ENCODE measurements at places on chromosomes 3 and 15.

- DNase-seq = no peak
Observed at GRCh38 chr3:10709110-10709781, 106.8 kb upstream of the SLC6A11 start.

GRCh38 chr15:46644501-46645481, 1010.0 kb downstream of the SQOR start:
- no peak for DNase-seq

DNA sequence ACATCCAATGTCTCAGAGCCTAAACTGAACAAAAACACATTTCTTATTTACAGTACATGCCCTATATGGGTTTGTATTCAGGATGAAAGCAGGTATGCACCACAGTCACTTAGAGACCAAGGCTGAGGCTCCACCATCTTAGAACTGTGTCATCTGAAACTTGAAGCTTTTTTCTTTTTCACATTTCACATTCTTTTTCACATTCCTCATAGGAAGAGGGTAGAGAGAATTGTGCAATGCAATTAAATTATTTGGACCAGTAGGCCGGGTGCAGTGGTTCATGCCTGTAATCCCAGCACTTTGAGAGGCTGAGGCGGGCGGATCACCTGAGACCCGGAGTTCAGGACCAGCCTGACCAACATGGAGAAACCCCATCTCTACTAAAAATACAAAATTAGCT, 591.0 kb downstream of the MECOM start:
- DNase-seq = no peak

DNA sequence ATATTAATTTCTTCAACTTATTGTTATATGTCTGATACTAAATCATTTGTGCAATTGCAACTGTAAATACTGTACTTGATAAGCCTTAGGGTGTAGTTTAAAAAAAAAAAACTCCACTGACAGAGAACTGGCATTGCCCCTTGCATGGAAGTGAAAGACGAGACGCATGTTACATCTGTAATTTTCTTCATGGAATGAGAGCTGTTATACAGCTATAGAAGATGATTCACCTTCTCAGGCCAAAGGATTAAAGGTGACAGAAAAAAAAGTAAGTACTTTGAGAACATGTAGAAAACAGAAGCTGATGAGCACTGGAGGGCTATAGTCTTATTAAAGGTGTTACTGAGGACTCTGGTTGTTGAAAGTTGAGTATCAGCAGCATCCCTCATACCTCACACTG, 16.1 kb downstream of the RYR3 start:
- no peak for DNase-seq

DNA sequence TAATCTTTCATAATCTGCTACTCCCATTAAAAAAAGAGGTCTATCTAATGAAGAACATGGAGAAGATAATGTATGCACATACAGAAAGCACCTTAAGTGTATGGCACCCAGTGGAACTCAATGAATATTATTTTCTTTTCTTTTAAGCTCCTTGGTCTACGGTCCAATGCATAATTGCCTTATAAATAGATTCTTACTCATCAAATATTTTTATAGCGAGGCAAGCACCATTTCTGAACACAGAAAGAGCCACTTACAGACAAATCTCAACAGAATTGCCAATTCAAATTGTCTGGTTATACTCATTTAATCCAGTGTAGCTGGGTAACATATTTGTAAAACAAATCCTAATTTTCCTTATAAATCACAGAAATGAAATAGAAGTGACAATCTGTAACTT, 6.3 kb downstream of the PDZRN3 start:
- DNase-seq = no peak

DNA sequence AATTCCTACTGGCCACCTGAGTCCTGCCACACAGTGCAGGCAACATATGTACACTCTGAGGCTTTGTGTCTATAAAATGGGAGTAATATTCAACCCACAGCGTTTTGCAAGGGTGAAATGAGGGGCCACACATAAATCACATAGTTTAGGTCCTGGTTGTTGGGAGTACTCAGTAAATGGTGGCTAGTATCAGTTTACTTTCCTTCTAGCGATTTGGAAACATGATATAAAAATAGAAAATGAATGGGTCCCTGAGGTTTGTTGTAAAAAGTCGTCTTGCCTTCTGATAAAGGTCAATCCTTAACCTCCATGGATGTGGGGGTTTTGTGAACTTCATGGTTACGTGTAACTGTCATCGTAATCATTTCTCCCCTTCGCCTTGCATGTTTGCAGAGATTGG, 472.4 kb downstream of the EPHB1 start:
- no peak for DNase-seq

GRCh38 chr3:122694966-122695365, 14.3 kb downstream of the PARP14 start:
- no peak for DNase-seq

DNA sequence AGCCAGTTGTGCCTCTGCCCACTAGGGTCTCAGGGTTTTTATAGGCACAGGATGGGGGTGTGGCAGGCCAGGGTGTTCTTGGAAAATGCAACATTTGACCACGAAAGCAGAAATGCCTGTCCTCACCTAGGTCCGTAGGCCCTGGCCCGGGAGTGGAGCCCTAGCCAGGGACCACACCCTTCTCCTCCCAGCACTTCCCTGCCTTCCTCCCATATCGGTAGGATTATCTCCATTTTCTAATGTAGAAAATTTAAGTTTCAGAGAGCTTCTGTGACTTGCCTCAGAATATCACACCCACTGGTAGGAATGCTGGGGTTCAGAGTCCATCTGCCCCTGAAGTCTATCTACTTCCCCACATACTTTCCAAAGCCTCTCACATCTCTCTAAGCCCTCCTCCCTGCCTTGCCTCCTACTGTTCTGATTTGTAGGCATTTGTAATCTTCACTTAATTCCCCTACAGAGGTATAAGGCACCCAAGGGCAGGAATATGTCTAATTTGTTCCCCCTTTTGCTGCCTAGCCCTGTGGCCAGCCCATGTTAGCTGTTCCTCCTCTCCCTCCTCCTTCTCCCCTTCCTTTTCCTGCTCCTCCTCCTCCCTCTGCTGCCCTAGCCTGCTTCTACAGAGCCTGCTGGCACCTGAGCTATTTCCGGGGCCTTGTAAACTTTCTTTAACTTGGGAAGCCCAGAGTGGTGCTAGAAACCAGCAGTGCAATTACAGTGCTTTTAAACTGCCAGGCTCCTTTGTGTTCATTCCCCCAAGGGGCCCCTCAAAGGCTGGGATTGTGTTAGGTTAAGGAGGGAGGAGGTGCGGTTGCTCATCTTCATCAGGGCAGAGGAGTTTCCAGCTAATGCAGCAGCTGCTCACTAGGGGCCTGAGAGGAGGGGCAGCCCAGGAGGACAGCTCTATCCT, 71.1 kb downstream of the MRPL46 start:
- DNase-seq = no peak

GRCh38 chr3:42057561-42058211, 33.5 kb upstream of the TRAK1 start:
- DNase-seq = no peak

- DNase-seq = no peak
Observed at GRCh38 chr15:78035321-78035751, 42.2 kb downstream of the TBC1D2B start.

DNA sequence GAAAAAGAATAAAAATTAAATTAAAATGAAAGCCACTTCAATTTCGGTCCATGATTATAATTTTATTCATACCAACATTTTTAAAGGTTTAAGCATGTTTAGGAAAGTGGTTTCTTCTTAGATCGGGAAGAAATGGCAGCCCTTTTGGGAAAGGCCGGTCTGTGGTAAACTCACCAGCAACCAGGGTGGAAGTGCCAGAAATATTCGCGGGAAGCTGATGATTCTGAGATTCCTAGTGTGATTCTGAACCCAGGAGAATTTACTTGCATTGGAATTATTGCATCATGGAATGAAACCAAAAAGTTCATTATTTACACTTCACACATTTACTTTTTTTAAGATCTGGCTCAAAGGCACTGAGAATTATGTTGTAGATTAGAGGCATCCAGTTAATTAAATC, 97.2 kb upstream of the CCNL1 start:
- DNase-seq = no peak

DNA sequence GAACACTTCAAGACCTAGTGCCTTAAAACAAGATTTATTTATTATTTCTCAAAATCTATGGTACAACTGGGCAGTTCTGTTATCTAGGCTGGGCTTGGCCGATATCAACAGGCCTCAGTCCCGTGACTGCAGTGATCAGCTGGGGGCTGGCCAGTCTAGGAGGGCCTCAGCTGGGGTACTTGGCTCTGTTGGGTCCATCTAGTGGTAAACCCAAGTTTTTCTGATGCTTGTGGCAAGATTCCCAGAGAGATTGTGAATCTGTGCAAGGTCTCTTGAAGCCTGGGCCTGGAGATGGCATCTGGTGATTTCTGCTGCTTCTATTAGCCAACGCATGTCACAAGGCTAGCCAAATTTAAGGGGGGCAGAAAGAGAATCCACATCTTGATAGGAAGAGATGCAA, 482.4 kb upstream of the SGO1 start:
- no peak for DNase-seq

DNA sequence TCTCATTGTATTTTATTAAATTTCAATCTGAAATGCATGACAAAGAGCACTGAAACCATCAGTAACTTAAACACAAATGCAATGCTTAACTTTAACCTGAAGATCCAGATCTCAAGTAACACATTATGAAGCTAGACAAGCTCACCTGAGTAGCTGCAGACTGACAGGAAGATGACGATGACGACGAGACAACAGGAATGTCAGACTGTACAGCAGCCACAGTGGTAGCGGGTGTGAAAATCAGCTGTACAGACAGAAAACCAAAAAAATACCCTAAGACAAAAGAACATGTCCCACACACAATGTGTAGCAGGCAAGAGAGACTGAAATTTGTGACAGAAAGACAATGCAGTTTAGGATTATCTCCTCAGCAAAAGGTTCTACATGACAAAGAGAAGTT, 36.3 kb downstream of the PHC3 start:
- DNase-seq = no peak

- no peak for DNase-seq
Observed at GRCh38 chr3:194961571-194961970, 275.9 kb downstream of the FAM43A start.

DNA sequence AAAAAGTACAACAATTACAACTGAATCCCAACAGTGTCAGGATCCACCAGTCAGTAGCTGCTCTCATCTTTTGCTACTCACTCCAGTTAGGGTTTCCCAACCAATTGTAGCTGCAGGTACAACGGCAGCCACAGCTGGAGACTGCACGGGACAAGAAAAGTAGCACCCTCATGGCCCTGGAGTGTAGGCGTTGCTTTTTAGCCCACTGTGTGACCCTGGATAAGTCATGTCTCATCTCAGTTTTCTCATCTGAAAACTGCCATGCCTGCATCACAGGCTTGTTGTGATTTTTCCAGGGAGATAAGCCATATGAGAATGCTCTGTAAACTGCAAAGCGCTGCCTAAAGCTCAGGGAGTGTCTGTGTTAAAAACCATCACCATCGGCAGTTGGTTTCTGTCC, 535.6 kb upstream of the IL12A start:
- no peak for DNase-seq

- DNase-seq = no peak
Observed at GRCh38 chr15:85727068-85727467, 67.7 kb downstream of the KLHL25 start.

DNA sequence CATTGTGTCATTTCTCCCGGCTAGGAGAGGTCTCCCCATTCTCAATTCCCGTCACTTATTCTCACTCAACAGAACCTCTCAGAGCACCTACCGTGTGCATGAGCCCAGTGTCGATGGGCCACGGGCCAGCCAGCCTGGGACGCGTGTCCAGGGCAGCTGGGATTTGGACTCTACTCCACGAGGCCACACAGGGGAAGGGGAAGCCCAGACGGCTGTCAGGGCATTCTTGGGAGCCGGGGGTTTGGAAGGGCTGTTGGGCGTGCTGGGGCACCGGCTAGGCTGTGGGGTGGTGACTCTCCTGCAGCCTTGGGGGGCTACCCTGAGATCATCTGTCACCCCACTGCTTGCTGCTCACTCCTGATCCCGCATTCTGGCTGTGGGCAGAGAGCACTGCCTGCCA, 41.7 kb upstream of the PCSK6 start:
- no peak for DNase-seq

DNA sequence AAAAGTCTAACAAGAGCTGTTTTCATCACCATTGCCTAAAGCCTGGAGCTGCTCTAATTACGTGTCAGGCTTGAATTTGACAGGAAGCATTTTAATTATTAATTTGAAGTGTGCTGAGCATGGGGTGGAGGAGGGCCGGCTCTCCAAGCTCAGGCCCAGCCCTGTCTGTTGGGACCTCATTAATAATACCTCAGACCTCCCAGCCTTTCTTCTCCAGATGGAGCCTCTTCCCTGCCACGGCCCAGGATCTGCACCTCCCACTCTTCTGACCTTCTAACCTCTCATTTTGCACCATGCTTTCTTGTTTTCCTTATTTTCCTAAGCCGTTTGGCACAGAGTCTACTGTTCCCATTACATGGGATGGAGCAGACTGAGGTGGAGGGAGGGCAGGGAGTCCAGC, 30.0 kb downstream of the INSYN1 start:
- no peak for DNase-seq

GRCh38 chr3:58222161-58222724, 11.5 kb upstream of the DNASE1L3 start:
- DNase-seq = no peak

DNA sequence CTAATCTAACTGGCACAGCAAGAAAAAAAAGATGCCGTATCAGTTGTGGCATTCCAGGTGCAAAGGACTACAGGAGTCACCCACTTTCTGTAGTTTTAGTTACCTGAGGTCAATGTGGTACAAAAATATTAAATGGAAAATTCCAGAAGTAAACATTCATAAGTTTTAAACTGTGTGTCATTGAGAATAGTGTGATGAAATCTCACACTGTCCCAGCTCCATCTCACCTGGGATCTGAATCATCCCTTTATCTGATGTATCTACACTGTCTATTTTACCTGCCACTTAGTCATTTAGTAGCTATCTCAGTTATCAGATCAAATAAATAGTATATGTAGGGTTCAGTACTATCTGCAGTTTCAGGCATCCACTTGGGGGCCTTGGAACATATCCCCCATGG, 26.7 kb downstream of the GBE1 start:
- no peak for DNase-seq

DNA sequence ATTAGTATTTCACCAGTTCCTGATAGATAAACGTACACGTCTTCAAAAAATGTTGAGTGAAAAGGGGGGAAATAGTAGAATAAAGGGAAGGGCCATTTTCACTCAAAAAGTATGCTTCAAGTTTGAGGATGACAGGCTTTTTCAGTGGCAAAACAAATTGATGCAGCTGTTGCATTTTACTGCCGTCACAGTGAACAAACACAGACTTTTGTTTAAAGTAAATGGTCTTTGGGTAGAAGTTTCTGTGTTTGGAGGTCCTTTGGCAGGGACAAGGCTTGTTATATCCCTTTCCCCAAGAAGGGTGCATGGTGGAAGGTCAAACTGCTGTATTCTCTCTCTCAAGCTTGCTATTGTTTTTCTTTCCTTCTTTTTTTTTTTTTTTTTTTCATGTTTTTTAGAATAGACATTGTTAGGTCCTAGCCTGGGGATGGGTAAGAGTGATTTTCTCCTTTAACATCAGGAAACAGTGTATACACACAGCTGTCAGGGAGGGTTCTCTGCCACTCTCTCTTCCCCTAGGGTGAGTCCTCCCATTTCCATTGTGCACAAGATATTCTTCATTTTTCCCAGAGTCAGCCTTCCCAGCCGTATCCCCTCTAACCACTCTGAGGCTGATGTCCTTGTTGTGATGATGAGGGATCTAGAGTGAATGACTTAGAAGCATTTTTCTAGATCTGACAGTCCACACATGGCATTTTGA, 6.6 kb upstream of the SUCNR1 start:
- DNase-seq = no peak

- no peak for DNase-seq
Observed at GRCh38 chr3:112615989-112616731, 24.8 kb downstream of the CCDC80 start.

- DNase-seq = no peak
Observed at GRCh38 chr15:59794229-59794886, 105.2 kb upstream of the BNIP2 start.

Data from BE2C (cell line).